ENCODE measurements at places on chromosomes 13 and 19.

GRCh38 chr19:15404780-15405211 is 14.0 kb downstream of the AKAP8L start:
- DNase-seq = no peak

DNA sequence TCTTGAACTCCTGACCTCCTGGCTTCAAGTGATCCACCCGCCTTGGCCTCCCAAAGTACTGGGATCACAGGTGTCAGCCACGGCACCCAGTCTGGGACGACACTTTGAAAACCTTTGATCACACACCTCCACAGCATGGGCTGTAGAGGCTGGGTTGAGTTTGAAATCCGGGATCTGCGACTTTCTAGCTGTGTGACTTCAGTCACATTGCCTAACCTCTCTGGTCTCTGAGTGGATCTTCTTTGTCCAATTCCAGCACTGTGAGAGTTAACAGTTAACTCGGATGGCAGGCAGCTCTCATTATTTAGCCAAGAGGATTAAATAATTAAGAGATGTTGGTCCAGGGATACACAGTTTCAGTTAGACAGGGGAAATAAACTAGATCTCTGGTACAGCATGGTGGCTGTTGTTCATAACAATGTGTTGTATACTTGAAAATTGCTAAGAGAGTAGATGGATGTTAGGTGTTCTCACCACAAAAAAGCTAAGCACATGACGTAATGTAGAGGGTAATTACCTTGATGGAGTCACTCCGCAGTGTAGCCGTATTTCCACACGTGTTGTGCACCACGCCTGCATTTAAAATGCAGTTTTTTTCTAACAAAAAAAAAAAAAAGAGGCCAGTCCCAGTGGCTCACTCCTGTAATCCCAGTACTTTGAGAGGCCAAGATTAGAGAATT is 1.9 kb downstream of the GALP start:
- no peak for DNase-seq

- no peak for DNase-seq
Measured at GRCh38 chr13:49165798-49166752, 54.1 kb upstream of the MLNR start.

- DNase-seq = no peak
Measured at GRCh38 chr19:35733180-35734125, 8.8 kb downstream of the IGFLR1 start.

DNA sequence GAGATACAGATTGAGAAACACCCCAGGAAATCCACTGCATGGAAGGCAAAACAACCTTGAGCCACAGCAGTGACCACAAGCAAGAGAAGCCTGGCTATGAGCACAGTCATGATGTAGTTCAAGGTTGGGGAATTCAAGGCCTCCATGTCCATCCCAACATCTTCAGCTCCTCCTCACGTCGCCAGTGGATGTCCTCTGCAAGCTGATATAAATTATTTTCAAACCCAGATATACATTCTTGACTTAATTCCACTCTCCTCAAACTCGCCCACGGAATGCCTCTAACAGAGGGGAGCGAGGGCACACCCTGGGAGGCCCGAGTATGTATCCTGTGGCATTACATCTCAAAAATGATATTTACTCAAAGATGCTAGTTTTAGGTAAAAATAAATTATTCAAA is 105.5 kb downstream of the SHISA2 start:
- DNase-seq = no peak

- DNase-seq = no peak
Measured at GRCh38 chr13:85864963-85865530, 65.8 kb upstream of the SLITRK6 start.

DNA sequence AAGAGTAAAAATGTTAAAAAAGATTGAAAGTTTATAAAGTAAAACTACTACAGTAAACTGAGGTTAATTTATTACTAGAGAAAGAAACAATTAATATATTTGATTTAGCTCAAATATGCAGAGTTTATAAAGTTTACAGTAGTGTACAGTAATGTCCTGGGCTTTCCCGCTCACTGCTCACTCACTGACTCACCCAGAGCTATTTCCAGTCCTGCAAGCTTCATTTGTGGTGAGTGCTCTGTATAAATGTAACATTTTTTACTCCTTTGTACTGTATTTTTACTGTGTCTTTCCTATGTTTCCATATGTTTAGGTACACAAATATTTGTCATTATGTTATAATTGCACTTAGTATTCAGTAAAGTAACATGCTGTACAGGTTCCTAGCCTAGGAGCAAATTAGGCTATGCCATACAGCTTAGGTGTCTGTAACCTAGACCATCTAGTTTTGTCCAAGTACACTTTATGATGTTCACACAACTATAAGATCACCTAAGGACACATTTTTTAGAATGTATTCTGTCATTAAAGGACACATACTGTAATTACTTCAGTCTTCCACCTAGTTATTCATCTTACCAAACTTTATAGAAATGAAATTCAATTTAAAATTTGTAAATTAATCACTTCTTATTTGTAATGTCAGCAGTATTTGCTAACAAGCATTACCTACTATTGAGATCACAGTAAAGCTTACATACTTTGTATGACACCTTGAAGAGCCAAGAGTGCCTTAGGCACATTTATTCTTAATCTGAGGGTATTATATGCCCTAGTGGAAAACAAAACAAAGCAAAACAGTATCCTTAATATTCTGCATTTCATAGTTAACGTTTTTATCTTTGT is 683.4 kb downstream of the PCDH9 start:
- DNase-seq = no peak

DNA sequence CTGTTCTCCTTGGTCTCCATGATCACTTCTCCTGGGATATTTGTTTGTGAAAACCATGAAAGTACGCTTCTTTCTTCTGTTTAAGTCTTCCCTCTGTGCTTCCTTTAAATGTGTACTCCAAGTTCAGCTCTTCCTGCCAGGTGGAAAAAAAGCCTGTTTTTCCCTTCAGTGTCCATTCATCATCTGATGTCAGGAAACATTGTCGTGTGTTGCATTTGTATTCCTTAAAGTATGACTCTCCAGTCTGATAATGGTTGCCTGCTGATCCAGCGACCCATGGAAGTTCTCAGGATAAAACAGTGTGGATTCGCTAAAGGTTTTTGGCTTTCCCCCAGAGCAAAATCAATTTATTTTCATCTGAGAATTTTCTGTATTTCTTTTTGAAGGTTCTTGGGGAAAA is 22.3 kb downstream of the SACS start:
- no peak for DNase-seq

GRCh38 chr13:85420136-85420535 is 379.1 kb downstream of the SLITRK6 start:
- no peak for DNase-seq

GRCh38 chr19:861756-862580 is 2.5 kb downstream of the CFD start:
- no peak for DNase-seq

DNA sequence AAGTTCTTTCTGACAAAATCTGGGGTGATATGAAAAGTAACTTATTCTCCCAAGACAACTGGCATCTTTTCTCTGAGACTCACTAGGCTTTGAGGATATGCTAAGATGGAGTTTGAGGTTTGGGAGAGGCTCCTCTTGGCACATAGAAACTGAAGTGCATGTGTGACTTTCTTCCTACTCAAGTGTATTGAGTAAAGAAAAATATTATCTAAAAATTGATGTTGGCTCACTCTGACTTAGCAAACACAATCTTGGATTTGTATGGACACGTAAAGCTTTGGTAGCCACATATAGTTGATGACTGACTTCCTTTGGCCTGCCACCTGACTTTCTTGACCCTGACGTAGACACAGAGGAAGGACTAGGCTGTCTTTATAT is 71.1 kb upstream of the KLF12 start:
- DNase-seq = no peak

DNA sequence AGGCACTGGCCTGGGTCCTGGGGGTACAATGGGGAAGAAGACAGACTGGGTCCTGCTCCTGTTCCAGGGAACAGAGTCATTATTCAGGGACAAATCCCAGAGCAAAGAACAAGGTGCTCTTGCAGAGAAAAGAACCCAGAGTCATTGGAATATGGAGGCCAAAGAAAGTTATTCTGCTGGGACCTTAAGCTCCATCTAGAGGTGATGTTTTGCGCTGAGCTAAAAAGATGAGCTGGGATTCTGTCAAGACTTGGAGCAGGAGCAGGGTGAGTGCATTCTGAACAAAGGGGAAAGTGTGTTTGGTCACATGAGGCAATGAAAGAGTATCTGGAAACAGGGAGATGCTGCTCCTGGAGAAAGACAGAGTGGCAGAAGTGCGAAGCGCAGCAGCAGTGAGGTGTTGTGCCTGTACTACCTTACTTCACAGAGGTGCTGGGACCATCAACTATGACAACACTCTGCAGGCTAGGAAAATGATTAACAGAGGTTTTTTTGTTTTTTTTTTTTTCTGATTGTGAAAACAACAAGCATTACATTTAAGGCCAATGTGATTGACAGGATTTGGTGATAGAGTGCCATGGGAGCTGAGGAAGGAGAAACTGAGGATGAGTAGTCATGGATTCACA is 95.3 kb upstream of the TNFSF11 start:
- DNase-seq = no peak

DNA sequence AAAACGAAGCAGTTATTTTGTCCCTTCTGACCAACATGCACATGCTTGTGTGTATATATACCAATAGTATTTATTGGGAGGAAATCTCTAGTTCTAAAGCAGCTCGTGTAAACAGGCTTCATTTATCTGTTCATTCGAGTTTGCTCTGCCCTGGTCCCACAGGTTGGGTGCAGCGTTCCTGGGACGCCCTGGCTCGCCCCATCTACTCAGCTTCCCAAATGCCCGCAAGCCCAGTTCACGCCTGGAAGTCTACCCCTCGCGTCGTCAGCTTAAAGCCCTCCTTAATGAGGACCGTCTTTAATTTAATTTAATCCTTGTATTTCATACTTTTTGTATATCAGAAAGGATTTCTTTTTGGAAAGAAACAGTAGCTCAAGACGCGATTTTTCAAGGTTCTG is 604 bp downstream of the THSD1 start:
- no peak for DNase-seq

DNA sequence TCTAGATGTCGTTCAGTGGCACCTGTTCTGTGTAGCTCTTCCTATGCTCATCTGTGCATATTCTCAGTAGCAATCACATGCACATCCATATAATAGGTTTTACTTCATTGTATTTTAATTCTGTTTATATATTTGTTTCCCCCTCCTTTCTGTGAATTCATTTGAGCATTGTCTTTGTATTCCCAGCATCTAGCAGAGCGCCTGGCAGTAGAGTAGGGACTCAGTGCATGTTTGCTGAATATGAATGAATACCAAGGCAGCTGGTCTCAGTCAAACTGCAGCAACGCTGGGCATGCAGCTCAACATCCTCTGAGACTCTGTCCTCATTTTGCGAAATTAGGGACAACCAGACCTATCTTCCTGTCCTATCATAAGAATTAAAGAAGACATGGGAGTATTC is 330.1 kb downstream of the SPRY2 start:
- DNase-seq = no peak

DNA sequence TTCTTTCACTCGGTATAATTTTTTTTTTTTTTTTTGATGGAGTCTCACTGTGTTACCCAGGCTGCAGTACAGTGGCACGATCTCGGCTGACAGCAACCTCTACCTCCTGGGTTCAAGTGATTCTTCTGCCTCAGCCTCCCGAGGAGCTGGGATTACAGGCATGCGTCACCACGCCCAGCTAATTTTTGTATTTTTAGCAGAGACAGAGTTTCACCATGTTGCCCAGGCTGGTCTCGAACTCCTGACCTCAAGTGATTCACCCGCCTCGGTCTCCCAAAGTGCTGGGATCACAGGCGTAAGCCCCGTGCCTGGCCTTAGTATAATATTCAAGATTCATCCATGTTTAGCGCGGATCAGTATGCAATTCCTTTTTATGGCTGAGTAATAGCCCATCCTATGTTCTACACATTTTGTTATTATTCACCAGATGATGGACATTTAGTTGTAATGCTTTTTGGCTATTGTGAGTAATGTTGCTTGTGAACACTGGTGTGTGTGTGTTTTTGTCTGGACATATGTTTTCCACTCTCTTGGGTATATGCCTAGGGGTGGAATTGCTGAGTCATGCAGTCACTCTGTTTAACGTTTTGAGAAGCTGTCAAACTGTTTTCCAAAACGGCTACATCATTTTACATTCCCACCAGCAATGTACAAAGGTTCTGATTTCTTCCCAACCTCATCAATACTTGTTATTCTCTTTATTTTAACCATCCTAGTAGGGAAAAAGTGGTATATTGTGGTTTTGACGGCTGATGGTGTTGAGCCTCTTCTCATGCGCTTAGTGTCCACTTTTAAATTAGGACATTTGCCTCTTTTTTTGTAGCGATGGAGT is 22.9 kb downstream of the PLEKHF1 start:
- DNase-seq = no peak

DNA sequence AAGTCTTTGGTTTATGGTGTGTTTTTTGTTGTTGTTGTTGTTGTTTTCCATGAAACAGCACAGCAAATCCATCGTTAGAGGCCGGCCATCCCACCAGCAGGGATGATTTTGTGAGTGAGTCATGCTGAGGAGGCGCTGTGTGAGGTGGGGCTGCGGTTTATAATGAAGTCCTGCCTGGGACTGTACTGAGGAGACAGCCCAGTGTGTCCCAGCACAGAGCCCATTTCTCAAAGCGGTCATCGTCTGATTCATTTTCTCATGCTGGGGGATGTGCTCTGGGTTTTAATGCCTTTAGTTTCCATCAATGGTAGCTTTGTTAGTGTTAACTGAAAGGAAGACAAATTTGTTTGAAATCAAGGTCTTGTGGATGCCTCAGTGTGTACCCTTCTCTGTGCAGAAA is 129.3 kb upstream of the SERP2 start:
- DNase-seq = no peak

DNA sequence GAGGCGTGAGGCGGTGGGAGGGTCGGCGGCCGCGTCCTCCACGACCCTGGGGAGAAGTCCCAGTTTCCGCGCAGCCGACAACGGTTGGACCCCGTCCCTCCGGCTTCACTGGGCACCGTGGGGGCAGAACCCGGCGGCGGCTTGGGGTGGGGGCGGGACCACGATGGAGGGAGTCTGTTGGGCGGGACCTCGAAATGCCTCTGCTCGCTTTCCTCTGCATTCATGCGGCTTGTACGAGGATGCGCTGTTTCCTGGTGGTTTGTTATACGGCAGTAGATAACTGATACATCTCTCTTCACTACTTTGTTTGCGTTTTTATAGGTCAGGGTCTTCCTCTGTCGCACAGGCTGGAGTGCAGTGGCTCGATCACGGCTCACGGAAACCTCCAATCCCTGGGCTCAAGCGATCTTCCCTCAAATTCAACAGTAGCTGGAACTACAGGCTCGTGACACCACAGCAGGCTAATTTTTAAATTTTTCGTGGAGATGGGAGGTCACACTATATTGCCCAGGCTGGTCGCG is 24.6 kb upstream of the ZNF846 start:
- DNase-seq = no peak

GRCh38 chr19:4113398-4114088 is 10.4 kb downstream of the MAP2K2 start:
- no peak for DNase-seq

- DNase-seq = no peak
Measured at GRCh38 chr19:4908360-4908759, 941 bp upstream of the UHRF1 start.

DNA sequence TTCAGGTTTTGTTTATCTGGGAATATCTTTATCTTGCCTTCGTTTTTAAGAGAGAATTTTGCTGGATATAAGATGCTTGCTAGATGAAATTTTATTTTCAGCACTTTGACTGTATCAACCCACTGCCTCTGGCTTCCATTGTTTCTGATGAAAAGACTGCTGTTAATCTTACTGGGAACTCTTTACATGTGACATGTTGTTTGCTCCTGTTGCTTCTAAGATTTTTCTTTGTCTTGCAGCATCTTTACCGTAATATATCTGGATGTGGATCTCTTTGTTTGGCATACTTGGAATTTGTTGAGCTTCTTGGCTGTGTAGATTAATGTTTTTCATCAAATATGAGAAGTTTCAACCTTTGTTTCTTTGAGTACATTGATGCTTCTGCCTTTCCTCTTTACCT is 18.0 kb upstream of the CEBPG start:
- no peak for DNase-seq
